LNCaP clone FGC (cell line): ENCODE measurements at places on chromosomes 5 and 9.

GRCh38 chr5:171975262-171975876 is 31.1 kb downstream of the FBXW11 start:
- no peak for DNase-seq

- DNase-seq = no peak
These were observed 6.6 kb downstream of the COMMD10 start for GRCh38 chr5:116091416-116091815.

DNA sequence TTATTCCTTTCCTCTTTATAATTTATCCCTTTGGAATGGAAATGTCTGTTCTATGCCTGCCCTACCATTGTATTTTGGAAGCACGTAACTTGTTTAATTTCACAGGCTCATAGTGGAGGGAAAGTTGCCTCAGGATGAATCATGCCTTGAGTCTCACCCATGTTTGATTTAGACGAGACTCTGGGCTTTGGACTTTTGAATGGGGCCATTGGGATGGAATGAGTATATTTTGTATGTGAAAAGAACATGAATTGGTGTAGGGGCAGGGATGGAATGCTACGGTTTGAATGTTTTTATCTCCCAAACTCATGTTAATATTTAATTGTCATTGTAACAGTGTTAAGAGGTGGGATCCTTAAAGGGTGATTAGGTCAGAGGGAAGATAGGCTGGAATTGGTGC is 10.3 kb downstream of the FBXW5 start:
- DNase-seq = no peak

DNA sequence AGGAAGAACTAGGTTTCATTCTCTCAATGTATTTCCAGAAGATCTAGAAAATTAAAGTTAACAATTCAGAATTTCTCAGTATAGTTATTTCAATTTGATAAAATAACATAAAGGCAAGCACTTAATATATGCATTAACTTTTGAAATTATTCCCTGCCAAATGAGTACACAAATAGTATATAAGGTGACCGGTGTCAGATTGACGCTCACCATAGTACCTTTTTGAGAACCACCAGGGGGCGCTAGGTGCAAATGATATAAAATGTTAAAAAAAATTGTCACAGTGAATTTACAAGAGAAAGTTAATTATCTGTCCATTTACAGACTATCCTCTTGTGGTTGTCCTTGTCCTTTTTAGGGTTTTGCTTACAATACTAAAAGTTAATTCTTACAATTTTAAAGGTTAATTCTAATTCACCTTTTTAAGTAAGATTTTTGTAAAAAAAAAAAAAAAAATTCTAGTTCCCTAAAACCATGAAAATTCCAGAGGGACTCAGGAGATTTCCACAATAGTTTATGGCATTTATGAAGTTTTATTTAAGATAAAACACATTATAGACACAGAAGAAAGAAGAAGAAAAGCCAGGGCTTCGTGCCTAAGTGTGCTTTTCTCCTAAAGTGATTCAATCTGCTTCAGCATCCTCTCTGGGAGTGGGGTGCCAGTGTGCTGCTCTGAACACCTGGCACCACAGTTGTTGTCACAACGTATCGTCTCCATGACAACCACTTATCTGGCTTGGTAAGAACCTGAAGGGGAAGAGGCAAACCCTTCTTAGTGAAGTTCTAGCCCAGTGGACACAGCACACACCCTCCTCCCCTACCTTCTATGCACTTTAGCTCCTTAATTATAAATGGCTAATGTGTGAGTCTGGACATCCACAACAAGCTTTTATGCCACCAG is 1.7 kb downstream of the ADAMTS16 start:
- DNase-seq = no peak

GRCh38 chr9:120877276-120878034 is 467 bp upstream of the PHF19 start:
- no peak for DNase-seq

DNA sequence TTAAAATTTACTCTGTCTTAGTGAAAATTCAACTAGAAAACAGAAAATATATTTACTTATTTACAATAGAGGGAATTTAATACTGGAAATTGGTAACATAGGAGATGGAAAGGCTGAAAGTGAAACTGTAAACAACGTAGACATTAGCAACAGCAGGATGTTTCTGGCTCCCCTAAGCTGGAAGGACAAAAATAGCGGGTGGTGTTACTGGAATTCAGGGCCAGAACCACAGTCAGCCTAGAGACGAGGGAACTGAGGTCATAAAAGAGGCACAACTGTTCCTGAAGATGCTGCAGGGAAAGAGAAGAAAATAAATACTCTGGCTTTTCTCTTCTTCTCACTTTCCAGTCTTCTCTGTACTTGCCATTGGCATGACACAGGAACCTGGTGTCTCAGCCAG is 80.4 kb upstream of the NIPBL start:
- no peak for DNase-seq

GRCh38 chr5:68332556-68332955 is 117.0 kb downstream of the PIK3R1 start:
- DNase-seq = no peak

DNA sequence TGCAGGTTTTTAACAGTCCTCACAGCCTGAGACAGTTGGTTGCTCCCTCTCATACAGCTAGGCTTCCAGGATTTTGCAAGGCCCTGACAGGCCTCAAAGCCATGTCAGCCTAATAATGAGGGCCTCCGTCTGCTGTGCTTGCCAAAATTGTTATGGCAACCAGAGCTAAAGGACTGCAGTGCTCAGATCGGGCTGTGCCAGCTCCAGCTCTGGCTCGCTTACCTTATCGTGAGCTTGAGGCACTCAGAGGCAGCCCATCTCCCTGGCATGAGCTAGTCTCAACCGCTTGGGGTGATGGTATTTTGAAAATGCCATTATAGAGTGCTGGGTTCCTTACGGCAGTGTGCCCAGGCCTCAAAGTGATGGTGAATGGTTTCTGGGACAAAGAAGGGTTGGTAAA is 8.4 kb downstream of the MTAP start:
- no peak for DNase-seq

DNA sequence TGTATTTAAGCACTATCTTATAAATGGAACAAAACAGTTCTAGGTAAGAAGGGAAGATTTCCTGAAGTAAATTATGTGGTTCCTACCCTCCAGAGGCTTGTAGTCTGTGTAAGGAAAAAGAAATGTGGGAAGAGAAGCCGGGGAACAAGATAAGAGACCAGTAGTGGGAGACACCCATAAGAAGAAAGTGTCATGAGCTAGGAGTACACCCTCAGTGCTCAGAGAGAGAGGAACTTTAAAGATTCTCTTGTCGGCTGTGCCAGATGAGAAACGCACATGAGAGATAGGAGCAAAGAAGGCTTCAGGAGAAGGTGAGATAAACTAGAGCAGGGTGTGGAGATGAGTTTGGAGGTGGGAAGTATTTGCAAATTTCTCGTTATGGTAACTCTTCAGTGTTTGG is 18.1 kb downstream of the SLC36A1 start:
- no peak for DNase-seq

DNA sequence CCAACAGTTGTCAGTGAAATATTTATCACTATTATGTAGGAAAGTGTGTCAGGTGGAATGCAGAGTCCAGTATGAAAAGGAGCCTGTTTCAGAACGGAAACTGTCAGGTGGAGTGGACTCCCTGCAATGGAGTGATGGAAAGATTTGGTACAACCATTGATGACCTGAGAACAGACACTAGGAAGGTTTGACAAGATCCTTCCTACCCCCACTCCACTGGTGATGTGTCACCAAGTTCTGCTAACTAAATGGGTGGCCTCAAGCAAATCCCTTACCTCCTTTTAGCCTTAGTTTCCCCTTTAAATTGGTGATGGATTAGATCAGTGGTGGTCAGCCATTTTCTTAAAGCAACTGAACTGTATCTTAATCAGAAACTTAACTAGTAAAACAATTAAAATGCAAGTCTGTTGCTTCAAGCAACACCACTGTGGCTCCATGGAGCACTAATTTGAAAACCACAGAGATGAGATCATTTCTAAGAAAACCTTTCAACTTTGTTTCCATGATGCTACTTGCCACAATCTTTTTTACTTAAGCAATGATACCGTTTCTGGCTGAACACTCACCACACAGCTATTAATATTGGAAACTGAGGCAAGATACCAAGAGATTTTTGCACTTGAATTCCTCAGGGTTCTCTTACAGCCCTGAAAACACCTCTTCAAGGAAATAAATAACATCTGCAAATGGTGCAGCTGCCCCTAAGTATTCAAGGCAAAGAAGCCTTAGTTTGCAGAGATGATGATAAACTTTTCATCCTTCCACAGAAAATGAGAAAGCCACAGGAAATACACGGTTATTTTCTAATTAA is 140.6 kb downstream of the ERCC6L2 start:
- no peak for DNase-seq

DNA sequence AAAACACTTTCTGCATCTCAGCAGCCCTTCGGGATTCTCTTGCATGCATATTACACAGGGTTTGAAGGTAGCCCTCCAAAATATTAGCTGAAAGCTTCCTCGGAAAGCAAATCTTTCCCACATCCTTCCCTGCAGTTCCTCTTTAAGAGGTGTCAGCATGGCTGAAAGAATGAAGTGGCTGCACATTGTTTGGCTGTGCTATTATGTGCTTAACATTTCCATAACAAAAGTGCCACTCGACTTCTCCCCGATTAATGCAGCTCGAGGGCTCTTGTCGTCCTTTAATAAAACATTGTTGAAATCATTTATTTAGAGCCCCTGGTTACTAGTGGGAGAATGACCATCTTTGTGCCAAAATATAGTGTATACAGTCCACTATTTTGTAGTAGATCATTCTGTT is 6.5 kb downstream of the GAS1 start:
- no peak for DNase-seq
